ENCODE measurements at places on chromosomes 2 and 18.

GRCh38 chr2:152049541-152049940 is 49.3 kb downstream of the CACNB4 start:
- no peak for DNase-seq

GRCh38 chr18:37762076-37762621 is 196.6 kb upstream of the CELF4 start:
- no peak for DNase-seq

DNA sequence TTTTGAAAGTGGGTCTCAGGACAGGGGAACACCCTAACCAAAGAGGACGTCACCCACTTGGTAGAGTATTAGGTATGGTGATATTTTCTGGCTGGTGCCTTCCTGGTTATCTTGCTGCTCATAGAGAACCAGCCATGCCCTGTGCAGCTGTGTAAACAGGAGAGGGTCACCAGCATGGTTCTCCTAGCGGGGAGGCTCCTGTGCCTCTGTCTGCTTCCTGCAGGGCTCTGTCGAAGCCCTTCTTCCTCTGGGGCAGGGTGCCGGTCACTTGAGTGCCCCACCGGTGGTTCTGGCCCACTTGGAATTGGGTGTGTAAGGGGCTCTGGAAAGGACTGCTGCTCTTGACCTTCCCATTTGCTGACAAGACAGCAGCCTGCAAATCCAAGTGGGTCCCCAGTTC is 131.6 kb upstream of the MSH6 start:
- DNase-seq: no peak

GRCh38 chr2:232485757-232486557 is 1.7 kb downstream of the ECEL1 start:
- DNase-seq: no peak

DNA sequence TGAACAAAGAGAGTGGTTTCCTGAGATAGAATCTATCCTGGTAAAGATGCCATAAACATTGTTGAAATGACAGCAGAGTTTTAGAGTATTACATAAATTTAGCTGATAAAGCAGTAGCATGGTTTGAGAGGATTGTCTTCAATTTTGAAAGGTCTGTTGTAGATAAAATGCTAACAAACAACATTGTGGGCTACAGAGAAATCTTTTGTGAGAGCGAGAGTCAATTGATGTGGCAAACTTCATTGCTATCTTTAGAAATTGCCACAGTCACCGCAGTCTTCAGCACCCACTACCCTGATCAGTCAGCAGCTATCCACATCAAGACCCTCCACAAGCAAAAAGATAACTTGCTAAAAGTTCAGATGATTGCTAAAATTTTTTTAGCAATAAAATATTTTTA is 17.5 kb downstream of the VRK2 start:
- no peak for DNase-seq

GRCh38 chr2:29104688-29105087 is 10.5 kb upstream of the CLIP4 start:
- DNase-seq: no peak

DNA sequence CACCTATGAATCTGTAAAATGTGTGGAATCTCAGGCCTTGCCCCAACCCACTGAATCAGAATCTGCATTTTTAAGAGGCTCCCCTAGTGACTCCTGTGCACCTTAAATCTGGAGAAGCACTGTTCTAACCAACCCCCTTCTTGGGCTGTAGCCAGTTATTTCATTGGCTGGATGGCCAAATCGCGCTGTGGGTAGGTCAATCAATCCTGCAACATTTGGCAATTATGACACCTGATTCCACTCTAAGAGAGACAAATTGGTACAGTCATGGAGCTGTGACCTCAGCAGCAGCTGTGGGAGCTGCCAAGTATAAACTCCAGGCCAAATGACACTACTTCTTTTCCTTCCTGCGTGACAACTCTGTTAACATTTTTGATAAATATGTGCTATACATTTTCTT is 208.7 kb downstream of the CLIP4 start:
- DNase-seq: no peak

DNA sequence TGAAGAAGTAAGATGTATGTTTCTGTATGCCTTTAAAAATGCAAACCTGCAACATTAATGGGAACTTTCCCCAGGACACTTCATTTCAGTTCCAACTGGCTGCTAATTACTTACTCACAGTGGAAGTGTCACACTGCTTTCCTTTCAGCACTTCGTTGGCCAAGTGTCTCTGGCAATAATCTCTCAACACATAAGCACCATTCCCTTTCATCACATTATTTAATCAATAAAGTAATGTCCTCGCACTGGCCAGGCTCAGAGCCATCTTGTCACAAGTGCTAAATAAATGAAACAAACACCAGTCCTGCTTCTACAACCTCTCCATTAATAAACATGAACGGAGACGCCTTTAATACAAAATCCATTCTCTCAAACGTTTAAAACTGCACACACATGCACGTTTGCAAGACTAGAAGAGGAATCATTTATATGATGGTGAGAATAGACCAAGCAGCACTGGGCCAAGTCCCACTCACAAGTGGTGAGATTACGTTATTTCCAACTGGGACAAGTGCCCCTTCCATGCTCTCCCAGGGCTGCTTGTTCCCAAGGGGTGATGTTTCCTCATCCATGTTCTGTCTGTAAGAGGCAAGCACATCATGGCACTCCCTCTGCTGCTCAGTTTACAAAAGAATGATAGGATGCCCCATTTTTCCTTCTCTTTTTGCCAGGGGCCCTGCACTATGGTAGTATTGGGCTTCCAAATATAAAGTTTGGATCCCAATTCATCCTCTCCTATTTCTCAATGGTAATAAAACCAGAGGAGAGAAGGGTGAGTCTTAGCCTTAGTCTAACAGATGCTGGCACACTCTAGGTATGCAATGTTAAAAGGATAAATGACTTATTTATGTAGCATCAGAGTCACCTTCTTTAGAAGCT is 56.8 kb upstream of the ETAA1 start:
- DNase-seq: no peak

GRCh38 chr18:34083910-34084535 is 140.7 kb downstream of the NOL4 start:
- no peak for DNase-seq

DNA sequence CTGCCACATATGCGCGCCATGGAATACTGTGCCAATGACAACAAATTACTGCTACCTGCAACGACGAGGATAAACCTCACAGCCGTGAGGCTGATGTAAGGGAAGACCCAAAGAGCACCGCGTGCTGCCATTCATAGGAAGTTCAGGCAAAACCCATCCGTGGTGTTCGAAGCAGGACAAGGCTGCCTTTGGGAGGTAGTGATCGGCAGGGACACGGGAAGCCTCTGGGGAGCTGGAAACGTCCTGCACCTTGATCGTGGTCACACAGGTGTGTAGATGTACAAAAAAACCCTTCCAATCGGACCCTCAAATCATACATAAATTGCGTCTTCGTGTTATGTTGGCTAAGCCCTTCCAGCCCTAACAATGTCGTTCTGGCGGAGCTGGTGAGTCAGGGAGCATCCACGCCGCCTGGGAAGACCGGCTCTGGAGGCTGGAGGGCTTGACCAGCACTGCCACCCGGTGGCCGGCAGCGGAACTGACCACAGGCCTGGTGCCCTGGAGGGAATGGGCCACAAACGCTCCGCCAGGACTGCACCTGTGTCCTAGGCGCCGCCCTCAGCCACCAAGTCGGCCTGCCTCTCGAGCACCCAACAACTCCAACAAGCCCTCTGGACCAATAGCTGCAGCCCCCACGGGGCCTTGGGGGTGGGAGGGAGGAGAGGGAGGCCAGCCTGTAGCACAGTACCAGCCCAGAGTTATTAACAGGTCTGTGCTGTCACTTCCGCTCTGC is 4.1 kb upstream of the NEURL3 start:
- DNase-seq: peak; percentile 77

- no peak for DNase-seq
Observed at GRCh38 chr2:174013315-174013751, 48.2 kb upstream of the SP3 start.

Data from amniotic stem cell (primary cell).